ENCODE measurements at places on chromosomes 7 and 10.
A peak's percentile ranks its signal among the peaks of the same experiment; 100 is the strongest.

DNA sequence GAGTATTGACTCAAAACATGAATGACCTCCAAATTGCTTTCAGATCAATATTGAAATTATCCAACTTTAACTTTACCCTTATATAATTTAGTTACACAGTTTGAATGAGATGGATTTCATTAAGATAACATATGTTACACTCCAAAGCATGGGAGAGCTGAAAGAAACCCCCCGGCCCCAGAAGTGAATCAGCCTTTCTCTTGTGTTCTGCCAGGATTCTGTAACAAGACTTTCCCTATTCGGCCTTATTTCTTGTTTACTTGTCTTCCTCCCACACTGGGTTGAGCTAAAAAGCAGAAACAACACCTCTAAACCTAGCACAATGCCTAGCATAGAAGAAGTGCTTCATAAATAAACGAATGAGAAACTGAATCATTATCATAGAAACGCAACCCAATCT is 224.8 kb downstream of the ADAM12 start:
- no peak for DNase-seq

DNA sequence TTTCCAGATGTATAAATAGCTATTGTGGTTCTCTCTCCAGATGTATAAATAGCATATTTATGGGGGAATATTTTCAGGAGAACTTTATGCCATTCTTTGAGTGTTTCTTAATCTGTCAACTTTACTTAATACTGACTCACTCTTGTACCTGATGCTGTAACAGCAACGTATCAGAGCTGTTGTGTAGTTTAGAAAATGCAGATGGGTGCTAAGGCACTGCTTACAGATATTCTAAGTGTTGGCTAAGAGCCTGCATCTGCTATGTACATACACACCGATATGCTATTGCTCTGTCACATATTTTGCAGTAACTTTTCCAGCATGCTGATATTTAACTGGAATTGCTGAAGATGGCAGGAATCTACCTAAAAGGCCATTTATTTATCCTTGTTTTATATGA is 71.9 kb downstream of the WDR37 start:
- DNase-seq = no peak

GRCh38 chr7:107948645-107949442 is 54.1 kb downstream of the LAMB1 start:
- peak; percentile 4 for DNase-seq

DNA sequence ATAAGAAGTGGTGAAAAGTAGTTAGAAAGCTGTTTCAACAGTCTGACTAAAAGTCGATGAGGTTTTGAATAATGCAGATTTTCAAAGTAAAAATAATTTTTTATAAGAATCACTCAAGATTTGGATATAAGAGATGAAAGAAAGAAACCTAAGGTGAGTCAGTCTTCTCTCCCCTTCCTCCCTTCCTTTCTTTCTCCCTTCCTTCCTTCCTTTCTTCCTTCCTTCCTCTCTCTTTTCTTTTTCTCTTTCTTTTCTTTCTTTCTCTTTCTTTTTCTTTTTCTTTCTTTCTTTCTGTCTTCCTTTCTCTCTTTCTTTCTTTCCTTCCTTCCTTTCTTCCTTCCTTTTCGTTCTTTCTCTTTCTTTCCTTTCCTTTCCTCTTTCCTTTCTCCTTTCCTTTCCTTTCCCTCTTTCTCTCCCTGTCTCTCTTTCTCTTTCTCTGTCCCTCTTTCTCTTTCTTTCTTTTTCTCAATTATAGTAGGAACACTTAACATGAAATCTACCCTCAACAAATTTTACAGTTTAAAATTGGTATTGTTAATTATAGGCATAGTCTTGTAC is 308.6 kb downstream of the ARL4A start:
- no peak for DNase-seq

DNA sequence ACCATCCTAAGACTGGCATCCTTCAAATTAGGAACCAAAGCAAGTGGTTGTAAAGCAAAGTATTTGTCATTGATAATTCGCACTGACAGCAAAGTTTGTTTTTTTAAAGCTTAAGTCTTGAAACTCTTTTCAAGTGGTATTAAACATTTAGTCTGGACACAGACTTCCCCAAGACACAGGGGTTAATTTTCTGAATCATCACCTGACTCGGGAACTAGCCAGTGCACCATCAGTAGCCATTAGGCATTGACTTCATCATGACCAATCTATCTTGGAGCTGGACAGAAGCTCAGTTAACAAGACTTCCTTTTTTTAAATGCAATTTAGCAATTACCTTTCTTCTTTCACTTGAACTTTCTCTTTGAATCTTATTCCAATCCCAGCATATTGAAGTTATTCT is 210.6 kb downstream of the ZNF365 start:
- DNase-seq = peak; percentile 49

GRCh38 chr7:133482599-133482998 is 229.7 kb downstream of the EXOC4 start:
- no peak for DNase-seq
